Activated CD8-positive, alpha-beta memory T cell treated with anti-CD3 and anti-CD28 coated beads, Interleukin-2, amount 50 U/mL, for 4 hours (primary cell): ENCODE measurements at places on chromosomes 1 and 21.
A peak's percentile ranks its signal among the peaks of the same experiment; 100 is the strongest.

DNA sequence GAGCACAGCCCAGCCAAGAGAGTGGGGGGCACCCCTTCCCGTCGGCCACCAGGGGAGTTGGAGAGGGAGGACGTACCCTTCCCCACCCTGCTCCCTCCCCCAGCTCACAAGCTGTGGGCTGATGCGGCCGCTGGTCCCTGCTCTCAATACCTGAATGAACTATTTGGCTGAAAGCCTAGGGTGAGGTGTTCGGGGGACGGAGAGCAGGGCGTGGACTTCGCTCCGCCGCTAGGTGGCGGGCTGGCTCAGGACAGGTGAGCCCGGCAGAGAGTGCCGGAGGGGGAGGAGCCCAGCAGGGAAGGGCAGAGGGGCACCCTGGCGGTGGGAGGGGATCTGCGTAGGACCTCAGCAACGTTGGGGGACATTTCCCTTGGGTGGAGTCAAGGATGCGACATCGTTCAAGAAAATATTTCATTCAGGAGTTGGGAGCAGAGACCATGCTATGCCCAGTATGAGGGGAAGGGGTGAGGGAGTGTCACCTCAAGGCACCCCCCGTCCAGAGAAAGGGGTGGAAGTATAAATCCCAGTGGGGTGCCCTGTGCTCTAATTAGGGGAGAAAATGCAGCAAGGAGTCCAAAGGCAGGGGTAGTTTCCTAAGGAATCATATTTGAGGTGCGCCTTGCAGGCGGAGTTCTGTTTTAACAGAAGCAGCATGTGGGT lies 12.0 kb upstream of the RHBG start:
- DNase-seq, result peak; percentile 74

DNA sequence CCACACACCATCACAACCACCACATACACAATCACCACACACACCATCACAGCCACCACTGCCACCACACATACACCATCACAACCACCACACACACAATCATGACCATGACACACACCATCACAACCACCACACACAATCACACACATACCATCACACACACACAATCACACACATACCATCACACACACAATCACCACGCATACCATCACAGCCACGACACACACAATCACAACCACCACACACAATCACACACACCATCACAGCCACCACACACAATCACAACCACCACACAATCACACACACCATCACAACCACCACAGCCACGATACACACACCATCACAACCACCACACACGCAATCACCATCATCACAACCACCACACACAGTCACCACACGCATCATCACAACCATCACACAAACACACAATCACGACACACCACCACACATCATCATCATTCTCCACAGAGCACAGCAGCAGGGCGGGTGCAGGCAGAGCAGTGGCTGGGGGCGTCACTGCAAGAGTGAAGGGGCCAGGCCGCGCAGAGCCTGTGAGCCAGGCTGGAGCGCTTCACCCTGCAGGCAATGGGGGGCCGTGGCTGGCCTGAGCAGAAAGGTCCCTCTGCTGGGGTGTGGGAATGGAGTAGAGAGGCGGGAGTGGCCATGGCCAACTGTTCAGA lies 32.6 kb downstream of the CDCP2 start:
- no peak for DNase-seq

DNA sequence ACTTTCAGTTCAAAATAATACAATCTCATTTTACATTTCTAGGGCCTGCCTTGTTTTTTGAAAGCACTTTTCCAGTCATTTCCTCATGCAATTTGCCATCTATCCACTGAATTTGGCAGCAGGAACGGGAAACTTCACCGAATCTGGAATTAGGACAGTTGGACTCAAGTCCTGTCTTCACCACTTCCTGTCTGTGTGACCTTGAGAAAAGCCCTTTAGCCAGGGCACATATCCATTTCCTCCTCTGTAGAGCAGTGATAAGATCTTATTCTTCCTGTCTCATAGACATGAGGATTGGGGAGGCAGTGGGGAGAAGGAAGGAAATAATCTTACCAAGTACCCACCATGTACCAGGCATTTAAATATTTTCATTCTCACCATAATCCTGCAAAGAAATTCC lies 12.0 kb downstream of the VAV3 start:
- no peak for DNase-seq

DNA sequence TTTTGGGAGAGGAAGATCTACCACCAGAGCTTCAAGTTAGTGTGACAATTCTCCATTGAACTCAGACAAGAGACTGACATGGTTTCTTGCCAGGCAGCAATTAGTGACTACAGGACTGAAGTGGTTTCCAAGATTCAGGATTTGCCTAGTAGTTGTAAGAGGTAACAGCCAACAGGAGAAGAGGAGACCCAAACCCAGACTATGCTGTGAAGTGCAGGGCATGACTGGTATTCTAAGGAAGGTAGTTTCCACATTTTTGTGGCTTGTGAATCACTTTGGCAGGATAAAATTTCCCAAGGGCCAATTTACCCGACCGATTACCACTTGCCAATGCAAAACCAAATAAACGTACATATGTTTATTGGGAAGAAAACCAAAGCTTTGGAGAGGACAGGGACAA lies 14.7 kb upstream of the RAP1A start:
- DNase-seq, result no peak

- no peak for DNase-seq
Measured at GRCh38 chr1:61606448-61607312, 118.3 kb downstream of the TM2D1 start.

DNA sequence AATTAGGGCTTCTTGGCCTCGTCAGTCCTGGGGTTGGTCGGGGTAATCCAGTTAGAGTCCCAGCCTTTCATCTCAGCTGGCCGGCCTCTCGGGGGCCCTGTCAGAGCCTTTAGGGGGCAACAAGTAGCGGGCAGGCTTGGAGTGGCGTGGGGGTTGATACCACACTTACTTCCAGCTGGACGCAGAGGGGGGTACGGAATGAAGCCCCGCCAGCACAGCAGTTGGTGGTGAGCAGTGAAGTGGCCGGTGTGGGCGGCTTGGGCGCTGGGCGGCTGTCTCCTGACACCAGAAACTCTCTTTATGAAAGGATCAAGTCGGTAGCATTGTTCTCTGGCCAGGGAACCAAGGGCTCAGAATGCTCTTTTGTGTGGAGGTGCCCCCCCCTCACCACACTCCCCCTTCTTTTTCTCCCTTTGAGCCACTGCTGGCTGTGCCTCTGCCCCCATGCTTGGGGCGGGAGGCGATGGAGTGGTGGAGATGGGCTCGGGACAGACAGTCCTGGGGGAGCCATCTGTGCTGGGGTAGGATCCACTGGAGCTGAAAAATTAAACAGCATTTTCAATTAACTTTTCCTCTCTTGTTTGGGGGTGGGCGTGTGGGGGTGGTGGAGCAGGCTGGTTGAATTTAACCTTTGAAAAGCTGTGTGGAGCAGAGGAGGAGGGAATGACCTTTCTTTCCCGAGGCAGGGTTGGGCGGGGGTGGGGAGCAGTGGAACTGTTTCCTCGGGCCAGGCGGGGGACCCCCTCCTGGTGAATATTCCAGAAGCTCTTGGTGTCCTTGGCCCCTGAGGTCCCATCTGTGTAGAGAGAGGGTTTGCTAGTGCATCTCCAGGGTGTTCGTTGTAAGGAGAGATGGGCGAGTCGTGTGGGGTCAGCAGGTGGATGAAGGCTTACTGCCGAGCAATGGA lies 102.7 kb downstream of the RNF220 start:
- DNase-seq, result no peak
